CD4-positive, alpha-beta T cell (primary cell): ENCODE measurements at places on chromosomes 2 and 18. TPM values are rescaled to one million over a fixed set of nuclear protein-coding genes. Genes with fewer than 3 reads are reported as not detected.
A peak's percentile ranks its signal among the peaks of the same experiment; 100 is the strongest.

DNA sequence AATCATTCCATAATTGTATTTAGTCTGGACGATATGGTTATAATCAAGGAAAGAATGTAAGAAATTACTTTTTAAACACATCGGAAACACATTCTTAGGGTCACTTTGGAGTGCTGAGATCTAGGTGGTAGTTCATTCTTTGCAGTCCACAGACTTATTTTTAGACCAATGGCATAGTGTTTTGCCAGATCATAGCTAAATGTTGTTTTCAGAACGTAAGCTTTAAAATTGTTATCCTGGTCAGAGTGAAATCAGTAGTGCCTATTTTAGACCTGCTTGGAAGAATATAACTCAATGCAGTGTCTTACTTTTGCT is 4.3 kb downstream of the MYL12A start:
- peaks cover 36% of the 10 kb centered on the region for H3K4me1 ChIP-seq
- no peaks in the 10 kb centered on the region for H3K27me3 ChIP-seq
- peaks cover 58% of the 10 kb centered on the region for H3K36me3 ChIP-seq

DNA sequence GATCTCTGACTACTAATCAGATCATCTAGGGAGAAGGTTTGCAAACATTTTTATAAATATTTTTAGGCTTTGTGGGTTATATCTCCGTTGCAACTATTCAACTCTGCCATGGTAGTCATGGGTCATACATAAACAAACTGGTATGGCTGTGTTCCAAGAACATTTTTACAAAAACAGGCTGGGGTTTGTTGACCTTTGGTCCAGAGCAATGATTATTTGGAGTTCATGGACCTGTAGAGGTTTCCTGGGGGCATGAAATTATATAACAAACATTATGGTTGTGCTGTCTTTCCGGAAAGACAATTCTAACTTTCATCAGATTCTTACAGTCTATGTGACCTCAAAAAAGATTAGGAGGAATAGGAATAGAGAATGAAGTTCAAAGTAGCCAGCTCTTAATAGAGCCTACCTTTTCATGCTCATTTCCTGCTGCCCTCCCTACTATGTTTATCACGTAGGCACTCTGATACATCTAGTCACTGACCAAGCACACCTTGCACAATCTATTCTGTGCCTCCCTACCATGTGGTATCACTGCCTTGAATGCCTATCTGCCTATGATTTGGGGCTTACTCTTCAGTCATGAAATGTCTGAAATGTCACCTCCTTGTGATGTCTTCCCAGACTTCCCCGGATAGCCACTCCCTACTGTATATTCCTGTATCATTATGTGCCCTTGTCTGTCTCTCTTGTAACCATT is 102.4 kb upstream of the SCN1A start:
- H3K36me3 ChIP-seq: no peaks in the 10 kb centered on the region
- no peak for DNase-seq
- H3K27ac ChIP-seq: no peak overlapping the region
- no peaks in the 10 kb centered on the region for H3K4me1 ChIP-seq

Gene PHLPP1
- 7.1 TPM for total RNA-seq

DNA sequence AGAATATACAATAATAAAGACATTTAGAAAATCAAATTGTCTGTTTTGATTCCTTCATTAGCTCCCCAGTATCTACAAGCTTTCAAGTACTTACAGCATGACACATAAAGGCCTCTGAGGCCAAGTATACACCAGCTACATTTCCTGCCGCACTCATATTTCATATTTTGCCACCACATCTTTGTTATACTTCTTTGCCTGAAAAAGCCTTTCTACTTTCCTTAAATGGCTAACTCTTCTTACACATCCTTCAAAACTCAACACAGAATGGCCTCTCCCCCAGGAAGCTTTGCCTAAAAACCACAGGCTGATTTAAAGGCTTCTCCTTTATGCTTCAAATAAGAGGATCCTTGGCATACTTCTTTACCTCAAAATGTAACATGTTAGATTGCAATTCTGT is 4.5 kb downstream of the STK17B start:
- peak; percentile 79 for DNase-seq
- peaks cover 46% of the 10 kb centered on the region for H3K36me3 ChIP-seq
- peak overlapping the region; percentile 91 for H3K4me3 ChIP-seq
- H3K27me3 ChIP-seq: no peaks in the 10 kb centered on the region
- H3K4me1 ChIP-seq: peaks cover 12% of the 10 kb centered on the region

DNA sequence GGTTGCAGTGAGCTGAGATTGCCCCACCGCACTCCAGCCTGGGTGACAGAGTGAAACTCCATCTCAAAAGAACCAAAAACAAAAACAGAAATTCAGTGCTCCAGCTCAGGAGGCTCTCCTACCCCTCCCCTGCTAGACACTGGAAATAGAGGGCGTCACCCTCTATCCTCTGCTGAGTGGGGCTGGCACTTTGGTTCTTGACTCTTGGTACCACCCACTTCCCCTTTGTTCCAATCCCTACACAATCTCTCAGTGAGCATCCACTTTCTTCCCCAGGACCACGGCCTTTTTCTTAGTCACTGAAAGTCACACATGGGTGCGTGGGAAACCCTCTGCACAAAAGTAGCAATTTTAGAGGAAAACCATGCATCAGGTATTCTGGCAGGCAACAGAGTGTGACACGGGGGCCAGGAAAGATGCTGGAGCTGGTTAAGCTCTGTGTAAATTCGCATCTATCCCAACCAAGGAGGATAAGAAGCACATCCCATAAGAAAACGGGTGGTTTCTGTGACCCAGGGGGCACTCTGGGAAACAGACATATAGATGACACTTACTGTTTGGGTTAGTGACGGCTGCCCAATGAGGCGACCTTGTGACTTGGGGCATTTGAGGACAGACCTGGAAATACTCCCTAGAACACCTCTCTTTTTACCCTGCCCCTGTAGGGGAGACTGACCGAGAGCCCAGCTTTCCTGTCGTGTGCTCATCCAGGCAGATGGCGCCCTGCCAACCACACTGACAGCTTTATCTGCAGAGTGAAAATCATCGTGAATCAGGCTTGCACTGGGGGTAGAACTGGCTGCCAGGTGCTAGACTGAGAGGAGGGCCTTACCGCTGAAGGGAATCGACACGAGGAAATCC is 7.7 kb downstream of the HJURP start:
- H3K27ac ChIP-seq: no peak overlapping the region
- no peaks in the 10 kb centered on the region for H3K27me3 ChIP-seq
- H3K36me3 ChIP-seq: no peaks in the 10 kb centered on the region
- DNase-seq: no peak
- no peaks in the 10 kb centered on the region for H3K4me1 ChIP-seq
- no peak overlapping the region for H3K4me3 ChIP-seq

DNA sequence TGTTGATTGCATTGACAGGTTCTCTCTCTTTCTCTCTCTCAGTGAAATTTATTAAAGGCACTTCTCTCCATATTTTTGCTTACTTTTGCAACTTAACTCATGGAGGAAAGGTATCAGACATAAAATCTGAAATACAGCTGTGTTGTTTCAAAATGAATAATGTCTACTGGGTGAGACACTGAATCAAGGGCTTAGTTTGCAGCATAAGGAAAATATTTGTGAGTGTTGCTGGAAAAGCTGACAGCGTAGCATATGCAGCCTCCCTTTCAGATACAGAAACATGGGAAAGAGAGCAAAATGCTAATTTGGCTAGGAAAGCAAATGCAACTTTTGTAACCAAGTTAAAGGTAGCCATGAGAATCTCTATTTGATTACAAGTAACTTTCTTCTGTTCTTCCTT is 81.5 kb upstream of the COL3A1 start:
- H3K36me3 ChIP-seq: no peaks in the 10 kb centered on the region
- no peak overlapping the region for H3K4me3 ChIP-seq
- DNase-seq: no peak
- H3K27ac ChIP-seq: no peak overlapping the region
- no peaks in the 10 kb centered on the region for H3K4me1 ChIP-seq

DNA sequence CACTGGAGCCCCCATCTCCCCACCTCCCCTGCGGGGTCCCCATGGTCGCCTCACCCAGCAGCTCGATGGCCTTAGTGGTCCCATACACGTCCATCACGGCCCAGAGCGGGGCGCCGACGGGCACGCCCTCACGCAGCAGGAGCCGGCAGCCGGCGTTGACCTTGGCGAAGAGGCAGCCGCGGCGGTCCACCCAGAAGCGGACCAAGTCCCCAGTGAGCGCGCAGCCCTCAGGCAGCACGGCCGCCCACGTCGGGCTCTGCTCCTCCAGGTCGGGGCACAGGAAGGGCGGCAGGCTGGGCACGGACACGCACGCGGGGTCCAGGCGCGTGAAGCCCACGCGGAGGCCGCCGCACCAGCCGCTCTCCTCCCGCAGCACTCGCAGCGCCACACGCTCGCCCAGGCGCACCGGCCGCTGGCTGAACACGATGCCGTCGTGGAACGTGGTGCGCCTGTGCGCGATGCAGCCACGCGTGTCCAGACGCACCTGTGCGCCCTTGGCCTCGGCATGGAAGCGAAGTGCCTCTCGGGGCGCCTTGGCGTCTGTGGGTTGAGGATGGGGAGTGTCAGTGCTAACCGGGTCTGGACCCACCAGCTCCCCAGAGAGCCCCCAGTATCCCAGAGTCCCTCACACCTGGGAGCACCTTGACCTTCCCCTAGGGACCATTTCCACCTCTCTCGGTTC is 4.6 kb downstream of the NEURL3 start:
- H3K36me3 ChIP-seq: no peaks in the 10 kb centered on the region
- no peaks in the 10 kb centered on the region for H3K27me3 ChIP-seq
- DNase-seq: no peak
- peaks cover 17% of the 10 kb centered on the region for H3K4me1 ChIP-seq

DNA sequence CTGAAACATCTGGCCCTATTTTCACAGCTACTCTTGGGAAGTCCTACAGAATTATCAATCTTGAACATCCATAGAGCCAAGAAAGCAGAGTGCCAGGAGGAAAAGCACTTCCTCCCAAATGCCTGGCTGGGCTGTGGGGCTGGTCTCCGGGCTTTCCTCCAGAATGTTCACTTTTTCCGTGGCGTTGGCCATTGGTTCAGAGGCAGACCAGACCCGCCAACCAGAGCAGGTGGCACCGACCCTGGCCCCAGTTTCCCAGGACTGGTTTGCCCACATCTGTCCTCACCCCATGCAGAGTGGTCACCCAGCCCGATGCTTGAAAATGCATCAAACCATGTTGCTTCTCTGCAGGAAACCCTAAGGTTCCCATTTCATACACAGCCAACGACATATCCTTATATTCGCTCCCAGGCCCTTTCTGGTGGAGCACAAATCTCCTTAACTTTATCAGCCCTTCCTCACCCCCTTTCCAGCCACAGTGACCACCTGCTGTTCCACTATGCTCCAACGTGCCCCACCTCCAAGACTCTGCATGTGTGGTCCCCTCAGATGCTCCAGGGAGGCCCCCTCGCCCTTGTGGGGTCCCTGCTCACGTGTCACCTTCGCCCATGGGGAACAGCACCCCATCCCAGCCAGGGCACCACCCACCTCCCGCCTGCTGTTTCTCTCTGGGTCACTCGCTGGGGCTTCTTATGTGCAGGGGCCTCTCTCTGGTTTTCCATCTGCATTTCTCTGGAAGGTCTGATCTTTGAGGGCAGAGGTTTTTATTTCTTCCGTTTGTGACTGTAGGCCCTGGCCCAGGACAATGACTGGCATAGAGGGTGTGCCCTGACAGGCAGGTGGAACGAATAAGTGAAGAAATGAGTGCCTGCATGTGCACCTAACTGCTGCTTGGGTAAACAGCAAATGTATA is 92.9 kb downstream of the PXDN start:
- H3K4me1 ChIP-seq: no peaks in the 10 kb centered on the region
- no peak overlapping the region for H3K27ac ChIP-seq
- H3K36me3 ChIP-seq: no peaks in the 10 kb centered on the region
- no peaks in the 10 kb centered on the region for H3K27me3 ChIP-seq
- DNase-seq: no peak

- H3K4me3 ChIP-seq: no peak overlapping the region
- no peaks in the 10 kb centered on the region for H3K4me1 ChIP-seq
- no peak for DNase-seq
Observed at GRCh38 chr18:13191779-13192178, 26.8 kb upstream of the LDLRAD4 start.

DNA sequence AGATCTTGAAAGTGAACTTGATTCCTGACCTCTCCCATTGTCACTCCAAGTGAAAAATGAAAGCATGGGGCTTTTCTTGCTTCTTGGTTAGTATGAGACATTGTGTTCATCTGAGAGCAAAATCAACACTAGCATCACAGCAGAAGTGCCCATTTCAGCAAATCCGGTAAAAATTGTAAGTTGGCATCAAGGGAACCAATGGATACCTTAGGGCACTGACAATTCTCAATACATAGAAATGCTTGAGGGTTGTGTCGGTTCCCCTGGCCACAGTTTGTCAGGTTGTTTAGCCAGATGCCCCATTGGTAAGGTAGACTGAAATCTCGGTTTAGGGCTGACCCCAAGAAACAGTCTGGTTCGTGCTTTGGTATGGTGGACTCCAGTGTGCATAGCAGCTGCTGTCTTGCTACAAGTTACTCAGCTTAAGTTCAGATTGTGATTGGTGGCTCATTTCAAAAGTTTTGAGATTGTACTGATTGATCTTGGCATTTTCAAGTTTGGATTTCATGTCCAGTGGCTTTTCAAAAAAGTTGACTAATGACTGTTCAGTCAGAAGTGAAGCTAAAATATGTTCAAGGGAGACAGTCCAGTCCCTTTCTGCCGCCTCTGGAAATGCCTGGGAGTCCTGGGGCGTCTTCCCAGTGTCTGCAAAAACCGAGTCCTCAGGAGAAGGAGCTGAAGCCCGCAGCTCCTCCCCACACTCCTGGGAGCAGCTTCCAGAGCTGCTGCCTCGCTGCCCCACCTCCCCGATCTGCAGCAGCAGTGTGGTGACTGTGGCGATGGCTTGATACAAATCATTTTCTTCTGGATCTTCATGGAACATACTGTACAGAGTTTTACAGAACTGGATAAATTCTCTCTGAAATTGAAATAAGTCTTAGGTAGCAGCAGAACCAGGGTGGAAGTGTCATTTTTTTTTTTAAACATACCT is 5.6 kb downstream of the RPL31 start:
- H3K4me3 ChIP-seq: no peak overlapping the region
- no peaks in the 10 kb centered on the region for H3K27me3 ChIP-seq
- no peak for DNase-seq
- peaks cover 76% of the 10 kb centered on the region for H3K36me3 ChIP-seq

- H3K4me1 ChIP-seq: no peaks in the 10 kb centered on the region
- DNase-seq: no peak
- H3K27me3 ChIP-seq: peaks cover 5% of the 10 kb centered on the region
Observed at GRCh38 chr2:29423061-29423666, 307.9 kb downstream of the CLIP4 start.

- peak; percentile 38 for DNase-seq
- no peaks in the 10 kb centered on the region for H3K27me3 ChIP-seq
- H3K36me3 ChIP-seq: peaks cover 16% of the 10 kb centered on the region
- H3K4me3 ChIP-seq: peak overlapping the region; percentile 82
- H3K27ac ChIP-seq: peak overlapping the region; percentile 89
- peaks cover 36% of the 10 kb centered on the region for H3K4me1 ChIP-seq
Observed at GRCh38 chr18:79988071-79988450, 302 bp downstream of the TXNL4A start.

DNA sequence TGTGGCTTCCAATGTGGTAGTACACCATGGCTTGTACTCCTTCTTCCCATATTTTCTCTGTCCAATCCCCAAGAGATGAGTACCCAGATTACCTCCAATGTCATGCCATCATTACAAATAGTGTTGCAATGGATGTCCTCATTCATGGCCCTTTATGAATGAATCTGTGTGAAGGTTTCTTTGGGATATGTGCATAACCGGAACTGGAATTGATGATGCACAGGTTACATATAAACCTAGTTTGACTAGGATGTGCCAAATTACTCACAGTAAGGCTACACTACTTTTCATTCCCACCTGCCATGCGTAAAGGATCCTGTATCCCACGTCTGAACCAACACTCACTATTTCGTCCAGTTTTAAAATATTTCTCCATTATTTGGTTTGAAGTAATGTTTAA is 173.9 kb upstream of the CXCR4 start:
- no peaks in the 10 kb centered on the region for H3K27me3 ChIP-seq
- no peak overlapping the region for H3K4me3 ChIP-seq
- H3K27ac ChIP-seq: no peak overlapping the region
- H3K36me3 ChIP-seq: no peaks in the 10 kb centered on the region

Gene SERPINB12
- total RNA-seq: not detected

Gene LIMS3
- 0.42 TPM for total RNA-seq

Gene IGFBP2
- not detected for total RNA-seq

Gene POTEC
- not detected for total RNA-seq

Gene LOXHD1
- not detected for total RNA-seq
